SHP77 (cell line): ENCODE measurements at places on chromosomes 13 and 19.

GRCh38 chr13:110916301-110917142 lies 1.7 kb upstream of the ANKRD10 start:
- no peak for DNase-seq

GRCh38 chr13:33932769-33933406 lies 114.9 kb downstream of the RFC3 start:
- no peak for DNase-seq

DNA sequence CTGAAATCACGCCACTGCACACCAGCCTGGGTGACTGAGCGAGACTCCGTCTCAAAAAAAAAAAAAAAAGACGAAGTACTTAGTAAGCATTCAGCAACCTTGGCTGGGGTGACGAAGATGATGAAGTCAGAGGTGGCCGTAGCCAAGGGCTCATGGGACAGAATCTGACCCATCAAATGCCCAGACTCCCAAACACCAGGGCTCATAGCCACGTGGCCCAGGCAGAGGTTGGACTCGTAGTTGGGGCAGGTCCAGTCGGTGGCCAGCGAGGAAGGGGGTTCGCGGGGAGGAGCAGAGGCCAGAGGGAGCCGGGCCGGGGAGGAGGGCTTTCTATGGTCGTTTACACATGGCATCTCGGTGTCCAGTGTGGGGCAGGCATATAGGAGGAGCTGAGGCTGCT lies 52.1 kb upstream of the EHD2 start:
- no peak for DNase-seq

DNA sequence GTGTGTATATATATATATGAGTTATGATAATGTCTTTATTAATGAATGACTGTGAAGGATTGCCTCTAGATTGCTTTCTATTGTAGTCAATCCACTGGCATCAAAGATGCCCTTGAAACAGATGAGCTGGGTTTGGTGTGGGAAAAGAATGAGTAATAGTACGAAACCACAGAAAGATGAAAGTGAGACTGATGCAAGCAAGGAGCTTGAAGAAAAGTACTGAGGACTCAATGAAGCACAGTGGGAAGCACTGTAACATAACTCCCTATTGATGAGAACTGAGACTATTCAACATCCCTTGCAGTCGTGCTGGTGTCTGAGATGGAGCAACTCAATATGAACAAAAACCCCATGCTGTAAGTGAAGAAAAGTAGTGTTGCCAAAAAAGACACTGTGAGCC lies 1794.2 kb downstream of the SLITRK5 start:
- no peak for DNase-seq

- no peak for DNase-seq
Observed at GRCh38 chr13:111654531-111654930, 334.1 kb downstream of the TEX29 start.

DNA sequence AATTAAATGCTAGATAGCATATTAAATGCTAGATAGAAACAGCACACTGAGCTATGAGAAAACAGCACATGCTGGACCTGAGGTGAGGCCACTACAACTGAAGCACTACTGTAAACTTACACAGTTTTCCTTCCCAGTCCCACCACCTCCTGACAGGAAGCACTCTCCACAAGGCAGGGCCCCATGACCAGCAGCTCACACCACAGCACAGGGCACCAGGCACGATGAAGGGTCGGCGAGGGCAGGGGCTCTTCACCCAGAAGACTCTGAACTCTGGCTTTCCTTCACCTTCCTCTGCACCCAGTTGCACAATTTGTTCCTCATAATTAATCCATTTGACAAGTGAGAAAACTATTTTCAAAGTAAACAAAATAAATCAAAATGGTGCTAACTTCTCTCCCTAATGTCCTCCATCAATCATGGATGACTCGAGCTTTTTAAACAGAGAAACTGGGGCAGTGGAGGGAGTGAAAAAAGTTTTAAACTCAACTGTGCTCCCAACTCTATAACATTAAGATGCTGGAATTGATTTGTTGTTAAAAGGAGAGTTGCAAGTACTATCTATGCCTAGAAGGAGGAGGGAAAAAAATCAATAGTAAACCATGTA lies 568.7 kb downstream of the UQCRFS1 start:
- DNase-seq: no peak

- no peak for DNase-seq
Observed at GRCh38 chr19:7199613-7200533, 94.3 kb downstream of the INSR start.
